ENCODE measurements at places on chromosomes 1 and 21. TPM values are rescaled to one million over a fixed set of nuclear protein-coding genes. Genes with fewer than 3 reads are reported as not detected.

The HSD3B1 gene
- total RNA-seq, result 0.24 TPM

The TPTE gene
- total RNA-seq, result 123 TPM

DNA sequence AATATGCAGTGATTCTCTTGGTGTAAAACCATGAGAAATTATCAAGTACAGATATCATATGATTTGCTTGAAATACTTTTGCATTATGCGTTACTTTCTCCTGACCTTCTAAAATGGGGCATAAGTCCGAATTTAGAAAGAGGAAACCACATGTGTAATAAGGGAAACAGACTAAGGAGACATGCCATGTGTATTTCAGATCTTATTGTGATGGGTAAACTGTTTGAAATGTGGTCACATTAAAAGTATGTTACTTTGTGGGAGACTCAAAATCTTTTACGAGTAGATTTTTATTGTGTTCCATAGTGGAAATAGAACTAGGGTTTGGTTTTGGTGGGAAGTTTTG, 173.0 kb downstream of the NFIA start:
- H3K27me3 ChIP-seq, result no peaks in the 10 kb centered on the region
- peak overlapping the region; percentile 1 for H3K27ac ChIP-seq
- no peak for DNase-seq
- H3K4me3 ChIP-seq, result no peak overlapping the region
- H3K36me3 ChIP-seq, result no peaks in the 10 kb centered on the region

DNA sequence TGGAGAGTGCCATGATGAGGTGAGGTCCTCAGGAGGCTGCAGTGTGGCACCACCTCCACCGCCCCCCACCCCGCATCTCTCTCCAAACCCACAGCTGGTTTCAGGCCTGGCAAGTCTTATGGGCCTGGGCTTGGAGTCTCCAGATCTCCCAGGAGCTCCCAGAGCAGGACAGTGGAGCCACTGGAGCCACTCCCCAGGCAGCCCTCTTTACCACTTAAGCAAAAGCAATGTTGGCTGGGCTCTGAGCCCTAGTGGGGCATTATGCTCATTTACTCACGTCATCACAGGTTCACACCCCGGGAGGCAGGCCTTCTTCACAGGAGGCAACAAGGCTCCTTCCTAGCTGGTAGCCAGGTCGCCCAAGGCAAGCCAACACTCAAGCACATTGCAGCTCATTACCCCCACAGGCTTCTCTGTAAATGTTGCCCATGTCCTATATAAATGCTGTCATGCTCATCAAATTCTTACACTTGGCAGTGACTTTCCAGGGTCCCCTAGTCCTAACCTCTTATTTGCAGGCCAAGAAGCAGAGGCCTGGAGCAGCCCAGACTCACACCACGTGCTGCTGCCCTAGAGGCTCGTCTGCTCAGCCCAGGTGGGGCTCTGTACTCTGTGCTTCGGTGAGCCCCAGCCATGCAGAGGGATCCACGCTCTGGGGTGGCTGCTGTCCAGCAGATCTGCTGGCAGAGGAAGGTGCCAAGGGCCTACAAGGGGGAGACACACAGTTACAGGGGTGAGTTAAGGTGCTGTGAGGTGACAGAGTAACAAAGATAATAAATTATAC, 459.3 kb downstream of the MATN1 start:
- H3K27me3 ChIP-seq, result no peaks in the 10 kb centered on the region
- no peaks in the 10 kb centered on the region for H3K36me3 ChIP-seq

GRCh38 chr1:192316942-192317450, at the start of gene RGS21:
RGS21 (plus strand) TSS chr1:192316992; CDS start chr1:192343037, 26,045 bp downstream.
- H3K27me3 ChIP-seq, result no peaks in the 10 kb centered on the region
- H3K36me3 ChIP-seq, result no peaks in the 10 kb centered on the region
